ENCODE measurements at places on chromosomes 3 and 15. TPM values are rescaled to one million over a fixed set of nuclear protein-coding genes. Genes with fewer than 3 reads are reported as not detected.

DNA sequence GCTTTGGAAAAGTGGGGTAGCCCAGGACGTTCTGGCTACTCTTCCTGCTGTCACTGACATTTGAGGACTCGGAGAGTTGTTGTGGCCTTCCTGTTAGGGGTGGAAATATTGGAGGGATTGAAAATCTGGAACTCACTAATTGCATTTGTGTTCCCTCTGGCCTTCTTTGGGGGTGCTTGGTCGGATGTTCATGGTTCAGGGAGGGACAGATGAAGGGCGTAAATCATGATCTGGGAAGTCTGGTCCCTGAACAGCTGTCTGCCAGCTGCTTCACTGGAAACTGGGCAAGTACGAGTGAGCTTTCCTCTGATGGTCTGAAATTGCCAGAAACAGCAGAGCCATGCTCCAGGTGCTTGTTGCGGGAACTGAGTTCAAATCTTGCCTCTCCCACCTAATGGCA lies 327.8 kb upstream of the C2CD4B start:
- DNase-seq, result no peak
- H3K27ac ChIP-seq, result no peak overlapping the region
- H3K27me3 ChIP-seq, result no peaks in the 10 kb centered on the region
- peaks cover 32% of the 10 kb centered on the region for H3K4me1 ChIP-seq

- DNase-seq, result no peak
- no peaks in the 10 kb centered on the region for H3K36me3 ChIP-seq
- no peak overlapping the region for H3K4me3 ChIP-seq
- peaks cover 10% of the 10 kb centered on the region for H3K4me1 ChIP-seq
- H3K27ac ChIP-seq, result no peak overlapping the region
- H3K27me3 ChIP-seq, result no peaks in the 10 kb centered on the region
Measured at GRCh38 chr3:43102773-43103480, 3.0 kb downstream of the POMGNT2 start.

- no peak overlapping the region for H3K4me3 ChIP-seq
- H3K27me3 ChIP-seq, result no peaks in the 10 kb centered on the region
- no peak for DNase-seq
- H3K4me1 ChIP-seq, result no peaks in the 10 kb centered on the region
- H3K27ac ChIP-seq, result no peak overlapping the region
- H3K36me3 ChIP-seq, result no peaks in the 10 kb centered on the region
Measured at GRCh38 chr3:150840802-150841515, 64.3 kb downstream of the MINDY4B start.

GRCh38 chr3:97658668-97659285 lies 105.8 kb upstream of the ARL6 start:
- no peaks in the 10 kb centered on the region for H3K4me1 ChIP-seq
- DNase-seq, result no peak
- H3K27ac ChIP-seq, result no peak overlapping the region
- H3K27me3 ChIP-seq, result no peaks in the 10 kb centered on the region
- H3K36me3 ChIP-seq, result no peaks in the 10 kb centered on the region

GRCh38 chr3:196073255-196073753 lies 8.6 kb downstream of the TFRC start:
- DNase-seq, result peak; percentile 60
- H3K27me3 ChIP-seq, result no peaks in the 10 kb centered on the region

DNA sequence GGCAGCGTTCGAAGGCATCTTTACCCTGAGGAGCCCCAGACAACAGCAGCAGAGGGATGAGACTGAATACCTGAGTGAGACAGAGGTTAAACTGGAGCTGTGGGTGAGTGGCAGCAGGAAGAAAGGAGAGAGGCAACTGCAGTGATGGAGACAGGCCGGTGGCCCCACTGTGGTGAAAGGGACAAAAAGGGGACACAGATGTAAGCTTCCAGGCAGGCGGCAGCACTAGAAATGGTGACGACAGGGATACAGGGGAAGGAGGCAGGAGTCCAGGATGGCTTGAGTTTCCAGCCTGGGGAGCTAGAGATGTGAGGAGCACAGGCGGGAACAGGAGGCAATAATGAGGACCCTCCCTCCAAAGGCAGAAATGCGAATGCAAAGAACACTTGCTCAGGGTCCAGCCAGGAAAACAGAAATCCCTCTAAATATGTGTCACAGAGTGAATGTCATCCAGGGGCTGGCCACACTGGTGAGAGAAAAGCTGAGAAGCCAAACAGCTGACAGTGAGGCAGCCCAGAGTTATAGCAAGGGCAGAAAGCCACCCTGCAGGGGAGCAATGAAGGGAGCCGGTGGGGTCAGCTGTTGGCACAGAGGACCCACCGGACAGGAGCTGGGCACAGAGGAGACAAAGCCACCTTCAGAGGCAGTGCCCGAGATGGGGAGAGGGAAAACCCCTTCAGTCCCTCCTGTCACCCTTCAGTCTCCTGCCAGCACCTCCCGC lies 70.1 kb downstream of the TBC1D2B start:
- H3K36me3 ChIP-seq, result no peaks in the 10 kb centered on the region
- no peak for DNase-seq
- no peaks in the 10 kb centered on the region for H3K27me3 ChIP-seq
- H3K4me1 ChIP-seq, result peaks cover 23% of the 10 kb centered on the region
- H3K4me3 ChIP-seq, result no peak overlapping the region

DNA sequence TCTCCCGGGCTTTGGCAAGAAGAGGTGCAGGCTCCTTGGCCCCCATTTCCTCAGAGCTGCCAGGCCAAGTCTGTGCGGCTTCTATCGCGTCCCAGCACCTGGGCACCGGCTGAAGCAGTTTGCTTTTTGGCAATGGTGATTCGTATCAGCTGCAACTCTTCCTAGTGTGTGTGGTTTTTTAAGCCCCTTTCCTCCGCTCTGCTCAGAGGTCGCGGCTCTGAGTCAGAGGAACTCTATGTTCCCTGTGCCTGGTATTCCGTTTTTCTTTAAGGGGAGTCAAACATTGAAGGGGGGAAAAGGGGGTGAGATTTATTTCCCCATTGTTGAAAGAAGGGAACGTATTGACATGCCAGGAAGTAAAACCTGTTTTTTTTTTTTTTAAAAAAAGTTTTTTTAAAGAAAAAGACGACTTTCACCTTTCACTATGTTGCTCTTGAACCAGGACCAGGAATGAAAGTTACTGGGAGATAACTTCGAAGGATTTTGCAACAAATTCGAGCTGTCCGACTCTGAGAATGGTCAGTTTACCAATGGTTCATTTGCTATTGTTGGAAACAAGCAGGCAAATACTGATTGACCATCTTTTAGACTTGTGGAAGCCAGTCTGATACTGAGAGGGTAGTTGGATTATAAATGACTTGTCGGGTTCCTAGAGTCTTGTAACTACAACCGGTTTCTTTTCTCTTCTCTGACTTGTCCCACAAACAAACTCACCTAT lies 1.1 kb downstream of the ARMC8 start:
- no peak for DNase-seq
- H3K27ac ChIP-seq, result peak overlapping the region; percentile 95
- peaks cover 24% of the 10 kb centered on the region for H3K4me1 ChIP-seq
- H3K27me3 ChIP-seq, result no peaks in the 10 kb centered on the region

The CEP97 gene
- total RNA-seq, result 5.1 TPM

The ENTPD3 gene
- 0.39 TPM for total RNA-seq

The ADIPOQ gene
- 31.7 TPM for total RNA-seq
